ELF-1 (cell line): ENCODE measurements at places on chromosomes 3 and 15.
A peak's percentile ranks its signal among the peaks of the same experiment; 100 is the strongest.

GRCh38 chr15:44286814-44287452, 1.6 kb upstream of the GOLM2 start:
- DNase-seq, result no peak

GRCh38 chr3:172690936-172691335, 19.9 kb downstream of the NCEH1 start:
- DNase-seq, result no peak

DNA sequence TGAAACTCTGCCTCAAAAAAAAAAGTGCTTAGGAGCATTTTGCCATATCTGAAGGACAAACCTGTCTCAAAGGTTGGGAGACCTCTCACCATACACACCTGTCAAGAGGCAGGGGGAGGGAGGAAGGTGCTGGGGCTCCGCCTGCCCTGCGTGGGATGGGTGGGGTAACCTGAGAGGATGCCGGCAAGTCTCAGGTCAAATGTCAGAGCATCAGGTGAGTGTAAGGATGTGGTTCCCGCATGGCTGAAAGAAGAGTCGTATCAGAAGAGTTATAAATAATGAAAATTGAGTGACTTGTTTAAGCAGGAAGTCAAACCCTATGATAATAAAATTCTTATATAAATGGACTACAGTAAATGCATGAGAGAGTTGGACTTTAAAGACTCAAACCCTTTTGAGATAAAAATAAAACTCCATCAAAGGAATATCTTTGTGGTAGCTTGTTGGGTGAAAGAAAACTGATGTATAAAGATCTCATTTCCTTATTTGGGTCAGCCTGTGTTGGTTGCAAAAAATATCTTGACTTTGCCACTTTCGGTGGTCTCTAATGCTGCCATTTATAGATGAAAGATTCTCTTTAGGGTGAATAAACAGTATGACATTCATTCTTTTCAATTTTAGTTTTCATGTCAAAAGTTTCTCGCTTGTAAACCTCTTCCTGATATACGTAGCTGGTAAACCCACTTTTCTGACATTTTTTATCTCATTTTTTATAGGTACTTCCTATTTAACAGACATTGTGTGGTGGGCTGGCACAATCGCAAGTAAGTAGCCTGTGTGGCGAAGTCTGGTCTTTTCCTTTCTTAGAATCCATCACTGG, 23.8 kb downstream of the NIPA1 start:
- no peak for DNase-seq

- no peak for DNase-seq
Measured at GRCh38 chr3:71312461-71312860, 271.1 kb downstream of the FOXP1 start.

- no peak for DNase-seq
Measured at GRCh38 chr3:135897715-135898114, 67.8 kb upstream of the PPP2R3A start.

DNA sequence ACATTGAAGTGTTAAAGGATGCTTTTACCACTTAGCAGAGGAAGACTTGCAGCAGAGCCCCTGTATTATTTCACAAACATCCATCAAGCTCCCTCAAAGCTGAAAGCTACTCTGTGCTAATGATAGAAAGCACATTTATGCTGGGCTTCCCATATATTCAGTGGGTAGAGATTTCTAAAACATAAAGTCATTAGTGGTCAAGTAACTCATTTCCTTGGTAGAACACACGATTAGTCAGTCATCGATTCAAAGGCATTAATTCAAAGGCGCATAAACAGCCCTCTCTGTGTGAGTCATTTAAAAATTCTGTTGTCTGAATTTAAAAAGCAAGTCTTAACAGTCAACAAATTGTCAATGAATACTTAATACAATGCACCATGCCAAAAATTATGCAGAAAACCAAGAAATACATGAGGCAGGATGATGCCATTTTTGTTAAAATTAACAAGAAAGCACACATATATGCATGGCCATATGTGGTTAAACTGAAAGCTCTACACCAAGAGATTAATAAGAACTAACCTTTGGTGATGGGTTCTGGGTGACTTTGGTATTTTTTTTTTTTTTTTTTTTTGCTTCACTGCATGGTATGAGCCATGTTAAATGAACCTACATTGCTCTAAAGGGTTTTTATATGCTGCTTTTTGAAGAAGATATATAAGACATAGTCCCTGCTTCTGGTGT, 61.7 kb downstream of the LDHAL6B start:
- no peak for DNase-seq

- DNase-seq, result no peak
Measured at GRCh38 chr15:86919581-86919980, 839.9 kb downstream of the AGBL1 start.

DNA sequence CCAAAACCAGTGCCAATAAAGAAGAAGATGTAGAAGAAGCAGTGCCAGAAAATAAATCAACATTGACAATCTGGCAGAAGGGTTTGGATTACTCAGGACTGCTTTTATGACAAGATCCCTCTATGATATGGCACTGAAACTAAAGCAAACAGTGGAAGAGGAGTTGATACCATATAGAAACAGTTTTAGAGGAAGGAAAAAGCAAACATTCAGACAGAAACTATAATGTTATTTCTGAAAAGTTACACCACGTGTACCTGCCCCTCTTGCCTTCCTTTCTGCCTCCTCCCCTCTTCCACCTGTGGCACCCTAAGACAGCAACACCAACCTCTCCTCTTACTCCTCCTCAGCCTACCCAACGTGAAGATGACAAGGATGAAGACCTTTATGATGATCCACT, 63.0 kb downstream of the SFMBT1 start:
- DNase-seq, result no peak

DNA sequence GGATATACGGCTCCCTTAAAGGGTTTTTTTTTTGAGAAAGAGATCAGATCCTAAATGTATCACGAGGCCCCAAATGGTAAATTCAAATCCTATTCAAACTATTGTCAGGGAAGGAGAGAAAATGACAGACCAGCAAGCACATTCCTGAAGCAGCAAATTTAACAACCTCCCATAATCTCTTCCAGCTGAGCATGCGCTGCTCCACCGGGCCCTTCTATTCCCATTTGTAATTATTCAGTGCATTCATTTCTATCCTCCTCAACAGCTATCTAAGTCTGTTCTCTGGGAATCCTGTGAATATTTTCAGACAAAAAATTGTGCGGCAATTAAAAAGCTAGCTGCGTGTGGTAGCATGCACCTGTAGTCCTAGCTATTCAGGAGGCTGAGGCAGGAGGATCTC, 43.2 kb downstream of the MAGI1 start:
- DNase-seq, result no peak

GRCh38 chr3:28856796-28857195, 424.1 kb upstream of the RBMS3 start:
- DNase-seq, result no peak

- DNase-seq, result peak; percentile 70
Measured at GRCh38 chr15:66770518-66771350, 68.7 kb downstream of the SMAD6 start.

DNA sequence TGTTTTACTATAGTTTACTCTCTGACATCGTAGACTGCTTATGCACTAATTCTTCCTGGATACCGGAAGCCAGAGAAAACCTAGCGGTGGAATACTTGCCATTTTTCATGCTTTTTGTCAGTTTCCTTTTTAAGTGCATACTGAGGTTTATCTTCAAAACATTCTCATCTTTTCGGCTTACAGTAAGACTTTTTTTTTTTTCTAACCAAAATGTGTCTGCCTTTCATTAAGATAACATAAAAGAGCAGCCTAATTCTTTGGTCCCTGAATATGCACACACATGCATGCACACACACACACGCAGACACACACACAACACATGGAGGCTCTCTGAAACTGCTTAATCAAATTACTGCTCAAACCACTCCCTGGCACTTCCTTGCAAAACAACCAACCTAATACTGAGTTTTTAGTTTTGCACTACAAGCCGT, 1.3 kb downstream of the ZNF445 start:
- no peak for DNase-seq

DNA sequence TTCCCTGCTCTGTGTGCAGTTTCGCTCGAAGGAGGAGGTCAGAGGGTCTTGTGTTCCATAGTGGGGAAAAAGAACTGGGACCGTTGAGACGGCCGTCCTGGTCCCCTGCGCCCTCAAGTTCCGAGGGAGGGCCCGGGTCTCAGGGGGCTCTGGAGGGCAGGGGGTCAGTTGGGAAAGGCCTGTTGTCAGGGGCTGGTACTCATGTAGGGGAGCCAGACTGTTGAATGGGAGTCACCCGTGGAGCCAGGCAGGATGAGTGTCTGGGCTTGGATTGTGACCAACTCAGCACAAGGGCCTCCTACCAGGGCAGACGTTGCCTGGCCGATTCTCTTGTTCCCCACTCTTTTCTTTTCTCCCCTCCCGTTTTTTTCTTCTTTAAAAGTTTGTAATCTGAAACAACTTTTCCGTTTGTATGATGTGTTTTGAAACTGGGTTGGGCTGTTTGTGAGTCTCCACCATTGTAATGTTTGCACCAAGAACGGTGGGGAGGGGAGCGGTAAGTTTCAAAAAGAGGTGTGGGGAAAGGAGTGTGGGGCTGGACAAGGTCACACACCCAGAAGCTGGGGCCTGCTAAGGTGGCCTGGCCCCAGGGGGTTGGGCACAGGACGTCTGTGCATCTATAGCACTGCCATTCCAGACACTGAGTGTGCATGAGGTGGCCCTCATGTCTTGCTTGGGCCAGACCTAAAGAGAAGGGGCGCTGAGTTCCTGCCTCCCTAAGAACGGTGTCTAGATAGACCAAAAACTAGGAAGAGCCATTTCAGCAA, 1.1 kb downstream of the CMTM7 start:
- DNase-seq, result no peak

GRCh38 chr3:43769097-43769884, 78.6 kb downstream of the ABHD5 start:
- DNase-seq, result peak; percentile 99

DNA sequence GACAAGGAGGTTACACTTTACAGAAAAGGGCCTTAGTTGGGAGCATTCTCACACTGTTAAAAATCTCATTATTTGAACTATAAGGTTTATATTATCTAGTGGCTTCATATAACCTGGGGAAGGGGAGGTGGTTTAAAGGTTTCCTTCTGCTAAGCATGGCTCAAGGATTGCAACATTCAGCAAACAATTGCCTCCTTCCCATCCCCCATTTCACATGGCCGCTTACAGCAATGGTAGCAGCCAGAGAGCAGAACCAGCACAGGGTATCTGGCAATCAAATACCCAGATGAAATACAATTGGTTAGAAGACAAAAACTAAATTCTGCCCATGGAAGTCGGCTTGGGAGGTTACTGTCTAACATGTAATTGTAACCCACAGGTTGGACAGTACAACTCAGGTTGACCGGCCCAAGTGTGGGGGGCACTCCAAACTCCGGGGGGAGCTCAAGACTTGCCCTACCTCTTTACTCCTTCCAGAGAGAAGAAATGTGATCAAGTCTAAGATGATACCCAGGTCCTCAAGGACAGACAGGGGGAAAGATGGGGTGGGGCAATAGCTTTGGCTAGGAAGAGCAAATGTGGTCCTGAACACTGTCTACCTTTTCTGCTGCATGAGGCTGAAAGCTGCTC, 15.5 kb downstream of the ETV5 start:
- no peak for DNase-seq

DNA sequence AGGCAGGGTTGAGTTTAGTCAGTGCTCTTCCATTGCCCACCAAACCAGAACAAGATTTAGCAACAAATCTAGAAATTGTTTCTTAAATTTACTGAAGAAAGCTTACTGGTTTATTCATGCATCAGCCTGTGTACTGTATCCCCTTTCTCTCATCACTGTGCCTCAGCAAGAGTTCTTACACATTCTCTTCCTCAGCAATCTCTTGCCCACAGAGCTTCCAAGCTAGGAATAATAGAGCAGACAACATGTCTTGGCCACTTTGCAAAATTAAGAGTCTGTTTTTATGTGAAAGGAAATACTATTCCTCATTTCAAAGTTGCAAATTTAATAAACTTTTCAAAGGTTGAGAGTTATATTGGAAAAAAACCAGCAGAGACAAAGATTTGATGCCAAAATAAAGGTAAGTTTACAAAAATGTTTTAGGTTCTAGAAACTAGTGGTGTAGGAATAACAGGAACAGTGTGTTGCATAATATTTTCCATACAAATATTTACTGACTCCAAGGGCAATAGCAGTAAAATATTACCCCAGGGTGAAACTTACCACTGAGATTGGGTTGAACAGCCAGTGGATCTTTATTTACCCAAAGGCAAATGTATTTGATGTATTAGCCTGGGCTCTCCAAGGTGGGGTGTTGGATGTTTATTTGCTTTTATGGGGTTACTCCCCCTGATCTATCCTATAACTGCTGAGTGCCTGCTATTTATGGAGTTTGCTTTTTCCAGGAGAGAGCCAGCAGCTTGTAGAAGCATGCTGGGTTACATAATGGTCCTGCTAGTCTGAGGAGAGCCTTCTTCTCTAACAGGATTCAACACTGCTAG, 276.7 kb downstream of the ADAMTSL3 start:
- DNase-seq, result no peak
